ENCODE measurements at places on chromosomes 2 and 18.

DNA sequence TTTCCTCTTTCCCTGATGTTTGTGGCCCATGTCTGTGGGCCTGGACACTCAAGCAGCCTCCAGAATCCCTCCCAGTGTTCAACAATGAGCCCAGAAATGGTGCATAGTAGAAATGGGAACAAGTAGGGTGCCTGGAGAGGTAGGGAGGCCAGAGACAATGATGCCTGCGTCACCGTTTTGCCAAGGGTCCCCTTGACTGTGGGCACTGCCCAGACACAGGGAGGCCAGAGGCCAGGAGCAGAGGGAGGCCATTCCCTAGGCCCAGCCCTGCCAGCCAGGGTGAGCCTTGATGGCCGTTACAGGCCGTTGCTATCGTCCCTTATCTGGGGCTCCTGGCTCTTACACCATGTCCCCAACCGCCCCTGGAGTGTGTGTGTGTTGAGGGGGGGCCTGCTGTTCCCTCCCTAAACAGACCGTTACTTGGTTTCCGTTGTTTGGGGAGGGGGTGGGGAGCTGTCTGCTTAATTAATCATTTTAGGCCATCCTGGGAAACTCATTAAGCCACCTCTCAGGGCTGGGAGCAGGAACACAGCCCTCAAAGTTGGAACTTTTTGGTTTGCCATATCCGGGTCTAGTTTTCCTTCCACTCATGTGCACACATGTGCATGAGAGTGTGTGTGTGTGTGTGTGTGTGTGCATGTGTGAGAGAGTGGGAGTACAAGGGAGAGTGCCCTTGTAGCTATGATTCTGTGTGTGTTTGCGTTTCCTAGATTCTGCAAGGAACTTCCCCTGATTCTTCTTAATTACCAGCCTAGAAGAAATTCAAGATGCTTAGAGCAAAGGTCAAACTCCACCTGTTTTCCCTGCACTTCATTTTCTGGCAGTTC, 135.2 kb upstream of the HAAO start:
- no peak for DNase-seq

DNA sequence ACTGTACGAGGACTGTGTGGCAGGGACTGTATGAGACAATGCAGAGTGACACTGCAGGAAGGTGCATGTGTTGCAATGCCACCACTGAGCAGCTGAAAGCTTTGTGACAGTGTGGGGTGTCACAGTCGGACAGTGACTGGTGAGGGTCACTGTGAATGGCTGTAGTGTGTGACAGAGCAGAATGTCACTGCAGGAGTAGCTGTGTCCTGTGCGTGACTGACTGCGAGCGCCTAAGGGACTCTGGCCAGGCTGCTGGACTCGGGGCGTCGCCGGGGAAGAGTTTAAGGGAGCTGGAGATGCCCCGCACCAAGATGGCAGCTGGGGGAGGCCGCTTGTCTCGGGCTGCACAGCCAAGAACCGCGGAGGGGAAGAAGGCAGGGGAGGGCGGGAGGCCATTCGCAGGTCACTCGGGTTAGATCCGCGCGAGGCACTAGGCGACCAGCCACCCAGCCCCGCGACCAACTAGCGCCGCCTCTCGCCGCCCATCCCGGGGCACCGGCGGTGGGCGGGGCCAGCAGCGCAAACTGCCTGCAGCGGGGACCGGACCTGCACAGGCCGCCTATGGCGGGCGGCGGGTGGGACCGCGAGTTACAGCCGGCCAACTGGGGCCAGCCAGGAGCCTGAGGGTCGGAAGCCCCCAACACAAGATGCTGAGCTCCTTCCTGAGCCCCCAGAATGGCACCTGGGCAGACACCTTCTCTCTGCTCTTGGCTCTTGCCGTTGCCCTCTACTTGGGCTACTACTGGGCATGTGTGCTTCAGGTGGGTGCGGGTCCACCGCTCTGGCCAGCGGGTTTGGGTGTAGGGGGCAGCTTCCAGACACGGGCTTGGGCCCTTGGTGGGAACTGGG, at the start of gene ABHD1:
TSS of gene ABHD1 (plus strand) at position 514 of the 849 bp plus-strand sequence. CDS start at position 648, 134 bp downstream.
- peak; percentile 35 for DNase-seq

DNA sequence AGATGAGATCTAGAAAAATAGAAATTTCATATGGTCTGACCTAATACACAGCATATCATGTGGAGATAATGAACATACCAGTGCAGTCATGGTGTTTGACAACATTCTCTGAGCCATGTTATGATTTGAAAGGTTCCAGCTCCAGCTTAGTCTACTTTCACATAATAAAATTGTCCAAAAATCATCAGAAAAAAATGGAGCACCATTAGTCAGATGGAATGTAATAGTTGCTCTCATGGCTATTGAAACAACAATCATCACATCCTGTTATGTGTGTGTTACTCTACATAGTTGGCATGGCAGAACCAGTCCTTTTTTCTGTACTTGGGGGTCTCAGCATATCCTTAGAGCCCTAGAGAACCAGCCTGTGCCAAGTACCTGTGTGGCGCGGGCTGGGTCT, 678.9 kb upstream of the FANCL start:
- DNase-seq = no peak

- DNase-seq = no peak
These were observed 41.5 kb downstream of the KANSL3 start for GRCh38 chr2:96596596-96596995.

DNA sequence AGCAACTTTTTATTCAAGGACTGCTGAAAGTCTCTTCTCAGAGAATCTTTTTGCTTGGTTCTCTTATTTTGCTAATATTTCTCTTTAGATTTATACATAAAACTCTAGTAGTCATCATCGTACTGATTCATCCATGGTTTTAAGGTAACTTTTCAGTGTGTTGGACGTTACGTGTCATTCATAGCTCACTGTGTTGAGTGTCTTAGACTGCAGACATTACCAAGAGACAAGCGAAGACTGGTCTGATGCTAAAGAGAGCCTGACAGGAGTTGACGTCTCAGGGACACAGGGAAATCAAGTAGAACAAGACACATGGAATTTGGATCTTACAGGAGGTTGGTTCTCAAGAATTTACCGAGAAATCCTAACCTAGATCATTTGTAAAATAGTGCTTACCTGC, 25.5 kb downstream of the RBM44 start:
- DNase-seq = no peak

DNA sequence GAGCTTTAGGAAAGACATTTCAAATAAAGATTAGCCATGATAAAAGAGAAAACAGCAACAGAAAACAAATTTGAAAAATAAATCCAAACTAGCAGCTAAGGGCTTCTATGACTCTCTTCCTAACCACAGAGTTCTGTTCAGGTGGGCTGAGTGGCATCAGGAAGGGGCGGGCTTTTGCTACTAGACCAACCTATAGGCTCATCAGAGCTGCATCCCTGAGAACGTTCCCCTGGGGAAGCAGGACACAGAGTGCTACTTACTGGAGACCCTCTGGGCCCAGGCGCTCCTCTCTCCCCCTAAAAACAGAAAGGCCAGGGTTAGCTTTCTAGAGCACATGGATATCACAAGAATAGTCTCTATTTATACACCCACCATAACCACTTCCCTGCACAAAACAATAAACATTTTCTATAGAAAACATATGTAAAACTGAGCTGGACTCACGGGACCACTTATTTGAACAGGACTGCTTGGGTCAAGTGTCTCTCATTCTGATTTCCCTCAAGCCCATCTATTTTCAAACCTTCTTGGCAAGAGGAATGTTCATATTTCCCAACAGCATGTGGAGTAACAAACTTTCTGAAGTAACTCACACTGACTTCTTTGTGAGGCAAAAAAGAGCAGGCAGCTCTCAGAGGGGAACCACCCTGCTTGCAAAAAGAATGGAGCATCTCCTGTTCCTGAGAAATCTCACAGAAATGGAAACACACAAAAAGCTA, 78.9 kb upstream of the LMAN1 start:
- no peak for DNase-seq

DNA sequence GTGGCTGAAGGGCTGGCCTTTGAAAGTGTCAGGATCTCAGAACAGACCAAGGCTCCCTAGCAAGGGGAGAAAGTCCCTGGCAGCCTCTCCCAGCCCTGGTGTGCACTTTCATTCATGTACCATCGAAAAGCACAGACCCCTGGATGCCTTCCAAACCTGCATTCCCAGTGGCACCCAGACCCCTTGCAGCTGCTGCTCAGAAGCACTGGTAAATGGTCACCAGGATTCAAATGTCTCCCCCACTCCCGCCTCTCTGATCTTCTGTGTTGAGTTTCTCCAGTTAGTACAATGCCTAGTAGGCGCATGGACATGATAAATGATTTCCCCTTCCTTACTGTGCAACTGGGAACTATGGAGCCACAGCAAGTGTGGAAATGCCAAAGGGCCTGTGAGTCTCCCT, 180.0 kb downstream of the GLI2 start:
- no peak for DNase-seq

DNA sequence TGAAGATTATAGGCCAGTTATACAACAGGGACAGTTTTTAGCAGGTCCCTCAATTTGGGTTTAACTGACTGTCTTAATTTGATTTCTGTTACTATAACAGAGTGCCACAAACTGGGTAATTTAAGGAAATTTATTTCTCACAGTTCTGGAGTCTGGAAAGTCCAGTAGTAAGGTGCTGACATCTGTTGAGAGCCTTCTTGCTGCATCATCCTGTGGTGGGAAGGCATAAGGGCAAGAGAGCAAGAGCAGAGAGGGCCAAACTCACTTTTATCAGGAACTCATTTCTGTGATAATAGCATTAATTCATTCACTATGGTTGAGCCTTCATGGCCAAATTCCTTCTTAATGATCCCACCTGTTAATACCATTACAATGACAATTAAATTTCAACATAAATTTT, 36.5 kb downstream of the DIS3L2 start:
- no peak for DNase-seq

GRCh38 chr2:7866825-7867224, 815.0 kb upstream of the ID2 start:
- DNase-seq = no peak

- DNase-seq = no peak
These were observed 38.9 kb downstream of the DHX57 start for GRCh38 chr2:38836791-38837190.

- DNase-seq = no peak
These were observed 27.9 kb upstream of the SPTBN1 start for GRCh38 chr2:54428108-54428831.

DNA sequence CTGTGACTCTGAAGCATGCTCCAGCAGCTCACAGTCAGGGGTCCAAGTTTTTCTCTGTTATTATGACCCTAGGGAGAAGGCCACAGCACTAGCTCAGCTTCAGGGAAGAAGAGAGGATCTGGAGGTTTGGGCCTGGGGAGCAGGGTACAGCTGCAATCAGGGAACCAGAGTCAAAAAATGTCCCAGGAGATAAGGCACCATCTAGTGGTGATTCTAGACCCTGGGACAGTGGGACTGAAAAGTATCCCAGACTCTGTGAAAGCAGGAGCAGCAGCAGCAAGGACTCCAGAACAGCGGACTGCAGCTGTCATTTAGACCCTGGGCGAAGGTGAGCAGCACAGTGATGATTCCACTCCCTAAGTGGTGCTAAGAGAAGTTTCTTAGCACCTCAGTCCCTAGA, 278.4 kb upstream of the DDX18 start:
- DNase-seq = no peak

DNA sequence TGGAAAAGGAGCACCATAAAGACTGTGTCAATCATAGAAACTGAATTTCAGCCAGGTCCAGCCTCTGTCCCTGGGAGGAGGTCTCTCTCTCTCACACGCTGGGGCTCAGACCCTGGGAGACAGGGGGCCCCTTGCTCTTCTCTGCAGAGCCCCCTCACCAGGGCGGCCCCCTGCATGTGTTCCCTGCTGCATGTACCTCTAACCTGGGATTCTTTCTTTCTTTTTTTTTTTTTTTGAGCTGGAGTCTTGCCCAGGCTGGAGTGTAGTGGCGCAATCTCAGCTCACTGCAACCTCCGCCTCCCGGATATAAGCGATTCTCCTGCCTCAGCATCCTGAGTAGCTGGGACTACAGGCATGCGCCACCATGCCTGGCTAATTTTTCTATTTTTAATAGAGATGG, 46.5 kb downstream of the TPO start:
- DNase-seq = no peak

- DNase-seq = no peak
These were observed 105.3 kb upstream of the UGP2 start for GRCh38 chr2:63736354-63736753.

- no peak for DNase-seq
These were observed 134.8 kb upstream of the FSHR start for GRCh38 chr2:49288902-49289700.

GRCh38 chr18:67217551-67218166, 298.9 kb downstream of the DSEL start:
- peak; percentile 15 for DNase-seq

DNA sequence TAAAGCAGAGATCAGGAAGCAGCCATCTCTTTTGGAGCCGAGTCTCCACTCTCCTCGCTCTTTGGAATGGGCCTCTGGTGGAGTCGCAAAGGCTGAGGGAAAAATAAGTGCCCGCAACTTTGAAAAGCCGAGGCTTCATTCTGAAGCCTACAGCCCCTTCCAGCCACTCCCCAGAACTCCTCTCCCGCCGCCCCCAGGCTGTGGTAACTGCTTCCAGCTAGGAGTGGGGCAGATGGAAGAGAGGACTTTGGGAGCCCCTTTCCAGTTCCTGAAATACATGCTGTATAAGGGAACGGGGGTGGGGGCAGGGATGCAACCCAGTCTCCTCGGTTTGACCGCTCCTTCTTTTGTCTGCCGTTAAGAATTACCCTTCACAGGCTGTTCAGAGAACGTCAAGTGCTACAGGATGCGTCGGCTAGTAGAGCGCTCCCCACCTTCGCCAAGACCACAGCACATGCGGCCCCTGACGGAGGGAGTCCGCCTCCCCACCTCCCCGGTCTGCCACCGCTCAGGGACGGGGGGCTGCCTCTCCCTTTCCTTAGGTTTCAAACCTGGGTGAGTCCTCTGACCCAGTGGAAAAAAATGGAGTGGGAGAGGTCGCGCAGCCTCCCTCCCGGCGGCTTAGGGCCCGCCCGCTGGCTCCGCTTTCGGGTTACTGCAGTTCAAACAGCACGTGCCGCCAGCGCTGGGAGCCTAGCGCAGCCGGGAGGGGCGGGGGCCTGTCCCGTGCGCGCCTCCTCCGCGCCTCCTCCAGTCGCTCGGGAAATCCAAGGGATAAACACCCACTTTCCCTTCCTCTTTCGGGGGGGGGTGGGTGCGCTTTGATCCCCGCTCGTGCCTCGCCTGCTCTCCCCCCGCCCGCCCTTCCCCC, 4.9 kb downstream of the CYP26B1 start:
- no peak for DNase-seq

DNA sequence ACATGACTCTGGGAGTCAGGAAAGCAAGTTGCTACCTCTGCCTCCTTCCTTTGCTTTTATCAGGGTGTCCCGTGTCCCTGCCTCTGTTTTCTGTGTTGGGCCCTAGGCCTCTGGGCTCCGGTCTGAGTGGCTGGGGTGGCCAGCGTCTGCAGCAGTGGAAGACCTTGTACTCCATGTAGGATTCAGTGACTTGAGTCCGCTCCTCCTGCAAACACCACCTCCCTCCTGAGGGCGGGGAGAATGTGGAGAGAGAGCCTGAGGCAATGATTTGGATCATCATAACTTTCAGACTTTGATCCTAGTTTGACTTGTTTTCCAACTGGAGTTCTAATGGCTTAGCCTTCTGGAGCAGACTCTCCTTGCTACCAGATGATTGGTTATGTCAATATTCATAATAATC, 30.8 kb downstream of the ATP6V1C2 start:
- no peak for DNase-seq

- no peak for DNase-seq
These were observed 46.4 kb downstream of the CCDC85A start for GRCh38 chr2:56230156-56230555.

GRCh38 chr2:207688597-207688996, 22.8 kb upstream of the CCNYL1 start:
- DNase-seq = no peak
